ENCODE measurements at places on chromosomes 5 and 9.

DNA sequence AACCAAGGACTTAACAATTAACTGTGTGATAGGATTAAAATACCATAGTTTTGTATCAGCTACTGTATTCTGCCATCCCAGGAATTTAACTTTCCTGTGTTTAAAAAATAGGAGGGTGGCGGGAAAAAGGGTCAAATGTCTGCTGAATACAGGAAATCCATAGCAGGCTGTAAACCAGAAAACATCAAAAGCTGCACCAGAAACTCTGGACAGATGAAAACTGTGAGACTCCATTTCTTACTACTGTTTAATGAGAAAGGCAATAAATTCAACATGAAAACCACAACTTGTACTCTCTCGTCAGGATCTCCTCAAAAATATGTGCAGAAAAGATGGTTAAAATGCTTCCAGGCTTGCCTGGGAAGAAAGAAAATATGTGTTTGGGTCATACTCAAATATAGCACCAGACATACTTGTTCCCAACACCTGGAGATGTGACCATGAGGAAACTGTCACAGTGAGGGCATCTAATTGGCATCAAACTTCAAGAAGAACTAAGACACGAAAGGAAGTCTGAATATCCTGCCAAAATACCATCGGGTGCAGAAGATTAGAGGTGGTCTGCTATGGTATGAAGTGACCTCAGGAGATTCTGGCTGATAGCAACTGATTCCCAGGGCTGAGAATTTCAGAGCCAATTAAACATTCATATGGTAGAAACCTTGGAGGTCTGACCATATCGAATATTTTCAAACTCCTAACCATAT is 164.7 kb upstream of the TARS1 start:
- no peak for DNase-seq

GRCh38 chr5:84535281-84535680 is 150.6 kb upstream of the EDIL3 start:
- DNase-seq, result no peak

GRCh38 chr9:68933434-68934328 is 80.2 kb downstream of the PRKACG start:
- DNase-seq, result no peak

DNA sequence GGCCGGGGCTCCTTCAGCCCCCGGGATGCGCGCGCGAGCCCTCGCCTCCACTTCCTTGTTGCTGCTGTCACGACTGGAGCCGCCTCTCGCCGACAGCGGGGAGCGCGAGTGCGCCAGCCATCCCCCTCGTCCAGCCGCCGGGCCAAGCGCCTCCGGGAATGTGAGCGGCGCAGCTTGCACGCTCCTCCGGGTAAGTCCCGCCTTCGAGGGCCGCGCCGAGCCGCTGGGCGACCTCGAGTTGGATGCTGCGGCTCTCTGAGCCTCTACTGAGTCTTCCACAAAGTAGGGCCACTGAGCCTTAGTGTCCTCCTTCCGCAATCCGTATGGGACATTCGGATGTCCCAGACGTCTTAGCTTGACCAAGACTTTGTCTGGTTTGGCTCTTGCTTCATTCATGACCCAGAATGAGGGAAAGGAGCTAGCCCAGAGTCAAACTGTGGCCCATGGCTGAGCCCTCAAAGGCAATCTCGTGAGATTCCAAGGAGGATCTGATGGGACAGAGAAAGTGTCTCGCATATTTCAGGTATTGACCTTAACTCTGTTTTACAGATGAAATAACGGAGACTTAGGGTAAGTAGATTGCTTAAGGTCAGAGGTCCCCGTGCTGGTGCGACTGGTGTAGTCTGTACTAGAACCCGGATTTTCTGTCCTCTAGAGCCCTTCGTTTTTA is 586 bp downstream of the HMGXB3 start:
- DNase-seq, result peak; percentile 78

- peak; percentile 60 for DNase-seq
Observed at GRCh38 chr5:173498286-173498685, 118.2 kb downstream of the BOD1 start.

- peak; percentile 36 for DNase-seq
Observed at GRCh38 chr5:73826301-73827105, 200.5 kb downstream of the ARHGEF28 start.

- no peak for DNase-seq
Observed at GRCh38 chr5:139869042-139869790, 73.6 kb downstream of the PSD2 start.

DNA sequence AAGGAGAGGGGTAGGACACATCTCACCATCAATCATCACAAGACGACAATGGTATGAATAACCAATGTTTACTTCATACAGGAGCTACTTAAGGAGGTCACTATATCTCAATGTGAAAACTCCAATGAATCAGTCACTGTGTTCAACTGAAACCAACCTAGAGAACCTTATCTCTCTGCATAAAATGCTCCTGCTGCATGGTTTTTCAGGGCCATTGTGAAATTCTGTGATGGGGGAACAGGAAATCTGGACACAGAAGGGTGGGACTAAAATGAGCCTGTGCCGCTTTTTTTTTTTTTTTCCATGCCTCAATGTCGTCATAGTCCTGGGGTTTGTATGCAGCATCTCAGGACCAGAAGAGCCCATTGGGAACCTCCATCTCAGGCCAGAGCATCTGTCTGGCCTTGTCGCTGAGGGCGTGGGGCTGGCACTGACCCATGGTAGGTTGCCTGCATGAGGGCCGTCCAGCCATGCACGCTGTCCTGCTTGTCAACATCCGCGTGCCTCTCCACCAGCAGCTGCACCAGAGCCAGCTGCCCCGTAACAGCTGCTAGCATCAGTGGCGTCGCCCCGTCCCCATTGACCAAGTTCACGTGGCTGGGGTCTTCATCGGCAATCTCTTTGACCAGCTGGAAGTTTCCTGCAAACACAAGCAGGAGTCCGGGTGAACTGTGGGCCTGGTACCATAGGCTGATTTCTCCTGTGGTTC is 12.7 kb downstream of the ANKS6 start:
- DNase-seq, result no peak

GRCh38 chr5:115070737-115071136 is 99.0 kb downstream of the TRIM36 start:
- DNase-seq, result no peak

DNA sequence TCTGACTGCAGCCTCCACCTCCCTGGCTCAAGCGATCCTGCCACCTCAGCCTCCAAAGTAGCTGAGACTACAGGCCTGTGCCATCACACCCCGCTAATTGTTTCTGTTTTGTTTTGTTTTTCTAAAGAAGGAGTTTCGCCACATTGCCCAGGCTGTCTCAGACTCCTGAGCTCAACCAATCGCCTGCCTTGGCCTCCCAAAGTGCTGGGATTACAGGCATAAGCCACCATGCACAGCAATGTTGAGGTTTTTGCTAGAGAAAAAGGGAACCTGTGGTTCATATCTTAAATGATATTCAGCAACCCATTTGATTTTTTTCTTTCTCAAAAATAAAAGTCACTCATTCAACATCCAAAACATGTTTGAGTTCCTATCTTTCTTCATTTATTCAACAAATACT is 20.4 kb upstream of the DELE1 start:
- DNase-seq, result no peak

- DNase-seq, result no peak
Observed at GRCh38 chr5:42516282-42517042, 93.2 kb downstream of the GHR start.

DNA sequence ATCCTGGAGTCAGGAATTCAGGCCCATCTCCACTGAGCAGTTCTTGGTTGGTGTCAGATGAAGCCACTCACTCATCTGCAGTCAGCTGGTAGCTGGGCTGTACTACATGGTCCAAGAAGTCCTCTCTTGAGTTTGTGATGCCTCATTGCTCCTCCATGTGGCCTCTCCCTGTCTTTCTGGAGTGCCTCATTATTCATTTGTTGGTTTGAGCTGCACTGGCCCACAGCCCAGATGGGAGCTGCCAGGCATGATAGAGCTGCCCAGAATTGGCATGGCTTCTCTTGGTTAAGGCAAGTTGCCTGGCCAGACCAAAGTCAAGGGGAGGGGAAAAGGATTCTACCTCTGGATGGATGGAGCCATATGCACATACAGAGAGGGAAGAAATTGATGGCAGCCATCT is 8.0 kb downstream of the PTCD2 start:
- DNase-seq, result peak; percentile 36
